ENCODE measurements at places on chromosomes 11 and 22.

- DNase-seq, result no peak
Measured at GRCh38 chr11:63795066-63795465, 18.2 kb upstream of the SPINDOC start.

- peak; percentile 34 for DNase-seq
Measured at GRCh38 chr11:47355283-47356128, 3.0 kb upstream of the MYBPC3 start.

DNA sequence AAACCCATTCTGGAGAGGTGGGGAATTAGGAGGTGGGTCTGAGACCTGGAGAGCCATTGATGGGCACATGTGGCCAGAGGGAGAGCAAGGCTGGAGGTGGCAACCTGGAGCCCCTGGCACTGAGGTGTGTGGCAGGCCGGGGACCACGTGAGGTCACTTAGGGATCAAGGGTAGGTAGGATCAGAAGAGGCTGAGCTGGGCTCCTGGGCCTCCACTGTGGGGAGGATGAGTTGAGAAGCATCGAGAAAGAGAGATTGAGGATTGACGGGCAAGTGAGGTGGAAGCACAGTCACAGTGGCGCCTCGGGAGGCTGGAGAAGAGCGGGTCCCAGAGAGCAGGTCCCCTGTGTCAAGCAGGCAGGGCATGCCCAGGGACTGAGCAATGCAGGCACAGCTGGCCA, 4.1 kb downstream of the GNAZ start:
- DNase-seq, result no peak

DNA sequence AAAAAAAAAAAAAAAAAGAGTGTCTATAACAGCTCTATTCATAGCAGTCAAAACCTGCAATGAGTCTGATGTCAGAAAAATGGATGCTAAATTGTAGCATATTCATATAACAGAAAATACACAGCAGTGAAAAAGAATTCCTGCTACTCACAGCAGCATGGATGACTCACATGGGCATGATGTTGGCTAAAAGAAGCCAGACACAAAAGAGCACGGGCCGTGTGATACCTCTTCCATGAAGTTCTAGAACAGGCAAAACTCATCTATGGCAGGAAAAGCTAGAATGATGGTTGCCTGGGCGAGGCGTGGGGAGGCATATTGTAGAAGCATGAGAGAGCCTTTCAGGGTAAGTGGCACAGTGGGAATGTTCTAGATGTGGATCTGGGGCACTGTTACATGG, 18.9 kb downstream of the PLAAT3 start:
- DNase-seq, result no peak

DNA sequence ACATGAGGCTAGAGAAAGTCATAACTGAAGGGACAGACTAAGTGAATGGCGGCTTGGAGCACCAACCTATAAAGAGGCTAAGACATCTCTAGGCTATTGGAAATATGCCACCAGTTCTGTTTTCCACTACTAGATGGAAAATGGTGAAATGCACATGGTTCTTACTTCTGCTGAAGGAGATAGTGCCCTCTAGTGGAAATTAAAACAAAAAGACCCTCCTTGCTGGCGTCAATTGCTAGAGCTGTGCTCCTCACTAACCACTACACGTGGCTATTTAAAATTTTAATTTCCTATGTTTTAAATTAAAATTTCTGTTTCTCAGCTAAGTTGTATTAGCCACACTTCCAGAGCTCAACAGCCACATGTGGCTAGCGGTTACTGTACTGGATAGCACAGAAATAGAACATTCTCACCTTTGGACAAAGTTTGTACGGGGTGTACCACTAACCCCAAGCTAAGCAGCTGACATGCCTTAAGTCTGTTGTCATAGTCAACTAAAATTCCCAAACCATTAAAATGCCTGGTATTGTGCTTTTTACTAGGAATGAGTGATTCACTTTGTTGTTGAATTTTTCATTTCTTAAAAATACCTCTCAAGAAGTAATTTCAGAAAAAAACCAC, 34.1 kb upstream of the CALCA start:
- peak; percentile 5 for DNase-seq

DNA sequence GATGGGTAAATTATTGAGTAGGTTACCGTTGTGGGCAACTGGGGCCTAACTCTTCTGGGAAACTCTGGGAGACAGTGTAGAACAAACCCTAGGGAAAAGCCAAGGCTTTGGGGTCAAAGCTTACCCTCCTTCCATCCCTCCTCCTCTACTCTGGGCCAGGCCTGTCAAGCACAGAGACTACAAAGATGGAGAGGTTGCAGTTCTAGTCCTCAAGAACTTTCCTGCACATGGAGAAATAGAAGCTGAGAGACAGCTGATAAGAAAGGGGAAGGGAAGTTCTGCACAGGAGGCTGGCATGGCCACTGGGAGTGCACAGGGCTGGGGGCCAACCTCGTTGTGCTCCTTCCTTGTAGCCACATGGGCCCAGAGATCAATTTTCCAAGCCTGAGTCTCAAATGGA, 67.2 kb upstream of the ALX4 start:
- no peak for DNase-seq

DNA sequence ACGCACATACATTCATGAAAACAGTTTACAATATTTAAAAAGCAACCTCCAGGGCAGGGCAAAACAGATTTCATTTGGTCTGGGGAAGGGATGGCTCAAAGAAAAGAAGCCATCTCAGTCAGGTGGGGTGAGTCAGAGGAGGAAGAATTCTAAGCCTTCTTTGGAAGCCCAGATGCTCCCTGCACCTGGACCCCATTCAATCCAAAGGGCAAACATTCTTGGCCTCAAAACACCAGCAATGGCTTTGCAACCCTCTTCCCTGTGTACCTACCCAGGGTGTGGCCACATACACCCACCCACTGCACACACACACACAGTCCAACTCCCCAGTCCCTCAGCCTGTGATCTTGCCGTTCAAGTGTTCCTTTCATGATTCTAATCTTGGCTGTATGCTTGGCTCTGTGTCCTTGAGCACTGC, 2.0 kb downstream of the KCNE3 start:
- no peak for DNase-seq

DNA sequence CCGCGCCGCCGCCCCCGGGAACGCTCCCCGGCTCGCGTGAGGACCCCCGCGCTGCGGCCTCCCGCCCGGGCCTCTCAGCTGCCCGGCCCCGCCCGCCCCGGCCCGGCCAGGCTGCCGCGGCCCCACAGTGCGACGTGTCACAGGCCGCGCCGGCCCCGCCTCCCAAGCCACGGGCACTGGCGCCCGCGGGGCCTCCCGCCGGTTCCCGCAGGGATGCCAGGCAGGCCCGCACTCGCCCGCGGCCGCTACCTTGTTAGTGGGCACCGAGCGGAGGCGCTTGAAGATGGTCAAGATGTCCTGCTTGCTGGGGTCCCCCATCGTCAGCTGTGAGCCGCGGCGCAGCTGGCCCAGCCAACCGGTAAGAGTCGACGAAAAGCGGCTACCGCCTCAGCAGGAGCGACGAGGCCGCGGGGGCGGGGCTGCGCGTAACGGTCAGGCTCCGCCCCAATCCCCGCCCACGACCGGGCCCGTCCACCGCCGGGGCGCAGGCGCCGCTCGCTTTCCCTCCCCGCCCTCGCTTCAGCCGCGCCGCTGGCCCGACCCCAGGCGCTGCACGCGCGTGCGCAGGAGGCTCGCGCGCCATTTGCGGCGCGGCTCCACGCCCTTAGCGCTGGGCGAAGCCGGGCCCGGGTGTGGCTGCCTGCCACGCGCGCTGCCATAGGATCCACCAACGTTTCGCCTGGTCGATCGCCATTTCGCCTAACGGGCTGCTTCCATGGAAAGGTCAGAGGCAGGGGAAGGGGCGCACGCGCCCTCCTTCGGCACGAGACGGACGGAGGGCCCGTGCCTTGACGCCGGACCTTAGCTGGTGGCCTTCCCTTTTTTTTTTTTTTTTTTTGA, at the start of gene ARFGAP3:
Gene ARFGAP3 (minus strand): TSS at position 409 of the 840 bp plus-strand sequence. CDS start 91 bp downstream, at position 318.
- peak; percentile 88 for DNase-seq

- no peak for DNase-seq
Measured at GRCh38 chr22:46993633-46994032, 231.2 kb downstream of the TBC1D22A start.

GRCh38 chr11:61769169-61769920, 16.9 kb downstream of the MYRF start:
- no peak for DNase-seq

DNA sequence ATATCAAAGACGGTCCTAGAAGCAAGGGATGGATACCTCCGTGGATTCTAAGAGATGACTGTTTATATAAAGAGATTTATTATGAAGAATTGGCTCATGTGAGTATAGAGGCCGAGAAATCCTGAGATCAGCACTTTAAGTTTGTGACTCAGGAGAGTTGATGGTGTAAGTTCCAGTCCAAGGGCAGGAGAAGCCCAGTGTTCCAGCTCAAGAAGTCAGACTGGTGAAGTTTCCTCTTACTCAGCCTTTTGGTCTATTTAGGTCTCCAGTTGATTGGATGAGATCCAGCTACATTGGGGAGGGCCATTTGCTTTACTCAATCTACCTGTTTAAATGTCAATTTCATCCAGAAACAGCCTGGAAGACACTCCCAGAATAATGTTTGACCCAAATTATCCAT, 45.1 kb downstream of the TSPAN18 start:
- no peak for DNase-seq

- DNase-seq, result no peak
Measured at GRCh38 chr11:96391698-96392307, 2.0 kb downstream of the JRKL start.

- no peak for DNase-seq
Measured at GRCh38 chr11:76701294-76702040, 30.9 kb upstream of the LRRC32 start.

- no peak for DNase-seq
Measured at GRCh38 chr11:65790902-65791650, 4.2 kb downstream of the OVOL1 start.

DNA sequence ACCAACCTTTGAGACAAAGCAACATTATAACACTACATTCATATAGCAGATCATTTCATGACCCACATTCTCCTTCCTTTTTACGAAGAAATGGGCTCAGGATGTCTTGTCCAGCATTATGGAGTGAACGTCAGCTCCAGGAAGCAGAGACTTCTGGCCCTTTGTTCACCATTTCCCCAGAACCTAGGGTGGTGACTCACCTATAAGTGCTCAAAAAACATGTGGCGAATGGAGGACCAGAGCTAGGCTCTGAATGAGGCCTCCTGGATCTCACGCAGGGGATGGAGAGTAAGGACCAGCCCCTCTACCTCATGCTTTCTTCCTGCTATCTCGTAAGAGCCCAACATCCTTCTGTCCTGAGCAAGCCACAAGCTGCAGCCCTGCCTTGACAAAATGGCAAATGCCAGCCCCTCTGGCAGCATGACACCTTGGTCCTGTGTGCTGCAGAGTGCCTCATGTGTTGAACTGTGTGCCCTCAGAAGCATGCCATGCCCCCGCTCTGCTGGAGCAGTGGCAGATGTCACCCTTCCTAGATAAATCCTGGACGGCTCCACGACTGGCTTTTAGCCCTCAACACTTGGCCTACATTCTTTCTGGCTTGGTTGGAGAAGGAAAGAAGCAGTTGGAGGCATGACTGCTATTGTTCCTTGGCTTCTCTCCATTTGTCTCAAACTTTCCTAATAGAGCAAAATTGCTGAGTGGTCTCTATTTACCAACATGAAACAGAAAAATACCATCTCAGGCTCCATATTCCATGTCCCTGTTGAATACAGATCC, 6.5 kb upstream of the ST3GAL4 start:
- DNase-seq, result no peak

DNA sequence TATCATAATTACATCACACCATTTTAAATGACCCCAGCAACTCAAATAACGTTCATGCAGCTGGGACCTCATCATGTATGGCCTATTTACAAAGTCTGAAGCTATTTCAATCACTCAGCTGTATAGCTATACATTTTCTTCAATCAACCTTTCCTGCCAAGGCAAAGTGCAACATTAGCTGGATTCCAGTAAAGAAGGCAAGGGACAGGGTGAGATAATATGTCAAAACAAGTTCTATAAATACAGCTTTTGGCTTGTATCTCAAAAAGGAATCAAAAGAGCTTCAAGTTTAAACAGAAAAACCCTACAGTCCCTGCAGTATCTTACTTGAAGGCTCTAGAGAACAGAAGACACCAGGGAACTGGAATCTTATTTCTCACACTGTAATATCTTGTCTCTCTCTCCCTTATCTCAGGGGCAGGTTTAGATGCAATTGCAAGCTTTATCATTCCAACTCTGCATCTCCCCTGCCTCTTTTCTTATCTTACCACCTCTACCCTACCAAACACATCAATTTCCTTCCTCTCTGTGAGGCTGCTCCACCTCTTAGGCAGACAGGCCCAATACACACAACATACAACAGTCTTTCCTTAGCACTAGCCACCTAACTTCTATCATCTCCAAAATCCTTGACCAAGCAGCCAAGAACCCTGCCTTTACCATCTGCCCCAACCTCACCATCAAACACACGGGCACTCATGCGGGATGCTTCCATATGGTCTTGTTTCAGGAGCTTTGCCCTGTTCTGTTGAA, 34.5 kb downstream of the CELF1 start:
- no peak for DNase-seq

- no peak for DNase-seq
Measured at GRCh38 chr22:43481568-43482317, 69.9 kb downstream of the MPPED1 start.

DNA sequence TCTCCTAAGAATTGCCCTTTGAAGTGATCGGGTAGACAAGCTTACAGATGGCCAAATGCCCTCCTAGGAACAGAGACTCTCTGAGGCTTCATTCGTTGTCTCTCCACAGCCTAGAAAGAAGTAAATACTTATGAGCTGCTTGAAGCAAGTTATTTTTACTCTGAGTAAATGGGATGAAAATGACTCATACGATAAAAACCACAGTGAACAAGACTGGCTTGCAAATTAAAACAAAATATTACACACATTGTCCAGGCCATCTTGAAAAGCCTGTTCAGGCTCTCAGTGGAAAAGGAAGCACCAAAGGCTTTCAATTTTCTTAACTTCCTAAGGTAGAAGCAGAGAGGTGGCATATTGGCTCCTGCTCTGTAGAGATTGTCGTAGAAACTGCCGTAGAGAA, 294.2 kb downstream of the NELL1 start:
- DNase-seq, result no peak

GRCh38 chr22:36010882-36011281, 17.7 kb downstream of the RBFOX2 start:
- no peak for DNase-seq

- DNase-seq, result no peak
Measured at GRCh38 chr11:47603295-47603694, 9.1 kb upstream of the C1QTNF4 start.

- DNase-seq, result no peak
Measured at GRCh38 chr11:71991494-71991893, 7.2 kb upstream of the IL18BP start.

Measured in stimulated activated CD4-positive, alpha-beta T cell treated with anti-CD3 and anti-CD28 coated beads, Interleukin-12 subunit alpha, Interleukin-12 subunit beta, amount 100 ng/mL, for 48 hours (primary cell).